Stimulated activated CD4-positive, alpha-beta T cell treated with anti-CD3 and anti-CD28 coated beads, TNF-alpha, amount 100 ng/mL, for 4 hours (primary cell): ENCODE measurements at places on chromosomes 12 and 14.

DNA sequence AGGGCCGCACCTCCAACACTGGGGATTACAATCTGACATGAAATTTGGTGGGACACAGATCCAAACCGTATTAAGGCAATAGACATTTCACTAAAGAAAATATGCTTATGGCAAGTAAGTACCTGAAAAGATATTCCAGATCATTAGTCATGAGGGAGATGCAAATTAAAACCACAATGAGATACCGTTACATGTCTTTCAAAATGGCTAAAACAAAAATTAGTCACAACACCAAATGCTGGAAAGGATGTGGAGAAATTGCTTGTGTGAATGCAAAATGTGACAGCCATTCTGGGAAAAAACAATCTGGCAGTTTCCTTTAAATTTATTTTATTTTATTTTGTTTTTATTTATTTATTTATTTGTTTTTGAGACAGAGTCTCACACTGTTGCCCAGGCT, 82.3 kb upstream of the PTGDR start:
- DNase-seq: no peak

- DNase-seq: no peak
These were observed 353.6 kb downstream of the LRFN5 start for GRCh38 chr14:41960281-41960680.

DNA sequence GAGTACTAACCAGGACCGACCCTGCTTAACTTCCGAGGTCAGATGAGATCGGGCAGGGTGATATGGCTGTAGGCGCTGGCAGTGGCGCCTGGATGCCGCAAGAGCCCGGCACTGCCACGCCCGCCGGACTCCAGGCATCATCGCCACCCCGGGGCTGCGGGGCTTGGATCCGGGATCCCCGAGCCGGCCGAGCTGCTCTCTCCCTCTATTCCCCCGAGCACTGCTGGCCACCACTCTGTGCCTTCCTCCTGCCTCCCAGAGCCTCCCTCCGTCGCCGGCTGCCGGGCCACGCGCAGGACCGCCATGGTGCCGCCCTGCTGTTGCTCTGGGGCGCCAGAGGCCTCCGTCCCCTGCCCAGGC, 153.2 kb upstream of the ALG10B start:
- DNase-seq: no peak

DNA sequence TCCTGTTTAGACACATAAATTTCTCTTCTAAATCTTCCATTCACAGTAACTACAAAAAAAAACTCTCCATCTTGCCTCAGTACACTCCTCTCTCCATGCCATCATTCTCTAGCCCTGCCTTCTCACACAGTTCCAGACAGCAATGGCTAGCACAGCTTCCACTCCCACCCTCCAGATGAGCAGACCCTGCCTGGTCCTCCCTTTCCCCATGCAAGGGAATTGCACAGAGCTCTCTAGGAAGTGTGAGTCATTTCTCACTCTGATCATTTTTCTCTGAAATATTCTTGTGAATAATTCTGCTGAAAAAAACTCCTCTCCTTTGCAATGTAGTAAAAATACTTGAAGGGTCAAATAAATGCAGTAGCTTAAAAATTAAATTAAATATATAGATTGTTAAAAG, 170.6 kb downstream of the BMP4 start:
- DNase-seq: no peak

GRCh38 chr12:10369557-10370415, 20.1 kb downstream of the KLRK1 start:
- DNase-seq: no peak

DNA sequence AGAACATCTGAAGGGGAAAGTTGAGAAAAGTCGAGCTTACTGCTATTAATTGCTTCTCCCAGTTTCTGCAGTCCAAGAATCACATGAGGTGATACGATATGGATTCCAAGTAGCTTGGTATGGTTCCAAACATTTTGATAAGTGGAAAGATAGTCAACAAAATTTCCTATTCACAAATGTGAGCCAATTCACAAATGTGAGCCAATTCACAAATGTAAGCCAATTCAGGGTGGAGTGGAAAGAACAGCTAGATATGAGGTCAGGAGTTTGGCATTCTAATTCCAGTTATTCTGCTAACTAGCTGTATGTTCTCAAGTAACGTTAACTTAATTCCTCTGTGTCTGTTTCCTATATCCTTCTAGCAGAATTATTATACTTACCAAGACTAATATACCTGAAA, 37.6 kb upstream of the DHRS4 start:
- no peak for DNase-seq

DNA sequence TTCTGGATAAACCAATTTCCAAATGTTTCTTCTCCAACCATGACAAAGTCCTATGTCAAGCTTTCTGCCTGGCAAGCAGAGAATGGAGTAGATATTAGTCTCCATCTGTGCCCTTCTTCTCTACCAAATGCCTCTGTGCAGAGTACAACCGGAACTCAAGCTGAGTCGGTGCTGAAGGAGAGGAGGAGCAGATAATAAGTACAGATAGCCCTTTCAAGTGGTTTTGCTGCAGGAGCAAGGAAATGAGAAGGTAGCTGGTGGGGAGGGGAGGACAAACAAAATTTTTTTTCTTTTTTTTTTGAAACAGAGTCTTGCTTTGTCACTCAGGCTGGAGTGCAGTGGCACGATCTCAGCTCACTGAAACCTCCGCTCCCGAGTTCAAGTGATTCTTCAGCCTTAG, 14.2 kb upstream of the HELB start:
- no peak for DNase-seq

DNA sequence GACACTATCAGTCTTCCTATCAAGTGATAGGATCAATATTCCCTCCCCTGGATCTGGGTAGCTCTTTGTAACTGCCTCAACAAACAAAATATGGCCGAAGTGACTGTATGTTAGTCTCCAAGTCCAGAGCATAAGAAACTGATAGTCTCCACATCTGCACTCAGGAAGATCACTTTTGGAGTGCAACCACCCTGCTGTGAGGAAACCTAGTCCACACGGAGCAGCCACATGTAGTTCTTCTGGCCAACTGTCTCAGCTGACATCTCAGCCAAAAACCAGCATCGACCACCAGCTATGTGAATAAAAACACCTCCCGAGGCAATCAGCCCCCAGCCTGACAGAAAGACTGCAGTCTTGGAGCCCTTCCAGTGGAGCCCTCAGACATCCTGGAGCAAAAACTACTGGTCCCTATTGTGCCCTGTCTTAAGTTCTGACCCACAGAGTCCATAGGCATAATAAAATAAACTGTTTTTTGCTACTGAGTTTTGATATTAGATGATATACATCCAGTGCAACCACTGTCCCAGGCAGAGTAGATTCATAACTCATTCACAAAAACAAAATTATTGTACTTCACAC, 143.8 kb downstream of the MED13L start:
- DNase-seq: no peak

DNA sequence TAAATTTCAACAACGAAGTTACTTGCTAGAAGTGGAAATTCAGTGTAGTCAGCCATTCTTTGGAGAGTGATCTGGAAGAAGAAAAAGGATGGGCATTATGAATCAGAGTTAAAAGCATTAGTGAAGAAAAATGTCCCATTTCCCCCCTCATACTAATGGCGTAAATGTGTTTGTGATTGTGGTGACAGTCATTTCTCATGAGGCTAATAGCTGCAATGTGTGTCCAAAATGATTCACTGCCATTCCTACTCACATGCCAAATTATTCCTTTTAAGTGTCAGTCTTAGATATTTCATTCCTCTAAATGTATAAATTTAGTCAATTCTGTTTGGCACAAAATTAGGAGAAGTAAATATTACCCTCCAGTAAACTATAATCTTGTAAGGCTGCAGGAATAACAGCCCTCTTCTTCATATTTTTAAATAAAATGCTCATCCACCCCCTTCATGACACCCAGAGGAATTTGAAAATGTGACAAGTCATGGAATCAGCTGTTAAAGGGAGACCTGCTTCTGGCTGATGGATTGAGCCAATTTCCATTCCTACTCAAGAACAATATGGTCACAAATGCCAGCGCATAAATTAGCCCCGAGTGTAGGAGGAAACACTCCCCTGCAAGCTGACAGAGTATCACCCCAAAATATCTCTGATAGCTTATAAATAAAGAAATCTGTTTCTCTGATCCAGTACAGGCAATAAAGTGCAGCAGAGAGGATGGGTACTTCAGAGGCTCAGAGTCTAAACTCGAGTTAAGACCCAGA, 912.3 kb upstream of the SEL1L start:
- DNase-seq: no peak

DNA sequence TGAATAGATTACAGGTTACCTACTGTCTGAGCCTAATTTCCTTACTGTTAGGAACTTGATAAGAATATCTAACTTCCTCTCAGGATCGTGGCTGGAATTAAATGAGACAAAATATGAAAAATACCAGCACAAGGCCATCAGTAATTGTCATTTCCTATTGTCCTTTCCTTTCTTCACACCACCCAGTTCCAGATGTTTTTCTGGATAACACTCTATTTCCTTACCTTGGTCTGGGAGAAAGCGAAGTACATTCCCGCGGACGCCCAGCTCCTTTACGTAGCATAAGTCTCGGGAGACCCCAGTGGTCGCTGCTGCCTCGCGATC, 376 bp downstream of the GDF3 start:
- no peak for DNase-seq

GRCh38 chr14:102508774-102509745, 516 bp downstream of the ANKRD9 start:
- no peak for DNase-seq

DNA sequence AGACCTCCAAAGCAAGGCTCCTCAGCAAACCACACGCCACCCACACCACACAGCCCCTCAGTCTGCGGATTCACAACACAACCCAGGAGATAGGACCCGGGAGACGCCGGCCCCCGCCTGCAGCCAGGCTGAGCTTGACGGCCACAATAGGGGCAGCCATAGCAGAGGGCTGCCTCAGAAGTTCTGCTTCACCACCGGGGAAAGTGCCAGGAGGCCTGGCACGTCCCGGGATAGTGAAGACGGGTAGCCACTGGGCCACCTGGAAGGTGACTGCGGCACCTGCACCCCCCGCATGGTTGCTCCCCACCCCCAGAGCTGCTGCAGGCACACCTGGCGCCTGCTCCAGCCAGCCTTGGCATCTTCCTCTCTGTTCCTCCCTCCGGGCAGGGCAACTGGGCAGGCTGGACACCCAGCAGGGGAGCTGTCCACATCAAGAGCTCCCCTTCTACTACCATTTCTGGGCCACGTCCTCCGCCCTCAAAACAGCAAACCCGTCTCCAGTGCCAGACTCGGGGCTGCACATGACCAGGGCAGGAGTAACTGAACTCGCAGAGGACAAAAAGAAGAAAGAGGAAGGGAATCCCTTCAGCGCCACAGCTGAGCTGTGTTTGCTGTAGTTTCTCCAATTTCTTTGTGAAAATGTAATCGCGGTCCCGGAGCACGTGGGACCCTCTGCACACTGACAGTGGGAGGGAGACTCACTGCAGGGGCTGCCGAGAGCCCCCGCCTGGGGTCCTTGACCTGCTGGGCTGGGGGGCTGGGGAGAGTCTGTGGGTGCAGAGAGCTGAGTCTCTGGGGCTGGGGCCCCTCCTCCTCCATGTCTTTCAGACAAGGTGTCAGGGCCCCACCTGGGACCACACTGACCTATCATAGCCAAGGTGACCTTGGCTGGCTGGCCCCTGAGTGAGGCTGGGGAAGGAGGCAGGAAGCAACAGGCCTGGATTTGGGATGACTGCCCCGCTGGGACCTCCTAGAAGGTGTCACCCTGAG, 74.2 kb upstream of the C14orf180 start:
- no peak for DNase-seq

- DNase-seq: no peak
These were observed 210.9 kb downstream of the EXOC5 start for GRCh38 chr14:57057803-57058202.

DNA sequence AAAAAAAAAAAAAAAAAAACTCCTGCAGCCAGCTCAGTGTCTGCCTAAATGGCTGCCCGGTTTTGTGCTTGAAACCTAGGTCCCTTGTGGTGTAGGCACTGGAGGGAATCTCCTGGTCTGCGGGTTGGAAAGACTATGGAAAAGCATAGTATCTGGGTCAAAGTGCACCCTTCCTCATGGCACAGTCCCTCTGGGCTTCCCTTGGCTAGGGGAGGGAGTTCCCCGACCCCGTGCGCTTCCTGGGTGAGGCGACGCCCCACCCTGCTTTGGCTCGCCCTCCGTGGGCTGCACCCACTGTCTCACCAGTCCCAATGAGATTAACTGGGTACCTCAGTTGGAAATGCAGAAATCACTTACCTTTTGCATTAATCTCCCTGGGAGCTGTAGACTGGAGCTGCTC, 14.3 kb downstream of the PTCSC3 start:
- DNase-seq: no peak

- DNase-seq: no peak
These were observed 23.0 kb downstream of the ZBTB39 start for GRCh38 chr12:56983386-56983785.

DNA sequence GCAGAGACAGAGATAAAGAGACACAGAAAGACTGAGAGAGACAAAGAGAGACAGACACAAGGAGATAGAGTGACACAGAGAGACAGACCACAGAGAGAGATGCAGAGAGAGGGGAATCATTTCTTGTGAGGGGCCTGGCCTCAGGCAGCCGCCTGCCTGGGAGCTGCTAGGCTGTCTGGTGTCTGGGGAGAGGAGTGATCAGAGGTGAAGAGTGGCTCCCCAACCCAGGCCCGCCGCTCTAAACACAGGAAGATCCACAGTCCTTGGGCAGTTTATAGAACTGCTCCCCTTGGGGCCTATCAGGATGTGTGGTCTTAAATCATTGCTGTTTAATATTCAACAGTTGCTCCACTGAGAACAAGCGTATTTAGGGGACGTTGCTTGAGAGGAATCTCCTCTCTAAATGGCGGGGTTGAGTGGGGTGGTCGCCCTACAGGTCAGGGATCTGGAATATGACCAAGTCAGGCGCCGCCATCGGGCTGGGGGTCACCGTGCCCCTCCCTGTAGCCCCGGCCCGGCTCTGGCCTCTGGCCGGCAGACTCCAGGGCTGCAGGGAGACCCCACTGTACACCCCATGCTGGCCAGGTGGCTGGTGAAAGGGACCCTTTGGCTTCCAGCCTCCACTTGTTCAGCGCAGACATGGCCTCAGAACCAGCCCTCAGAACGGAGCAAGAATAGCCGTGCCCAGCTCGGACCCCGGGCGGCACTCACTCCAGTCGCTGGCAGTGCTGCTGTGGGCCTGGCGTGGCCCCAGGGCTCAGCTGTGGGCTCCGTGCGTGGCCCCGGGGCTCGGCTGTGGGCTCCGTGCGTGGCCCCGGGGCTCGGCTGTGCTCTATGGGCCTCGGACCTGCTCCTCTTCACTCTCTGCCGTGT, 89.4 kb downstream of the GALNT9 start:
- no peak for DNase-seq

DNA sequence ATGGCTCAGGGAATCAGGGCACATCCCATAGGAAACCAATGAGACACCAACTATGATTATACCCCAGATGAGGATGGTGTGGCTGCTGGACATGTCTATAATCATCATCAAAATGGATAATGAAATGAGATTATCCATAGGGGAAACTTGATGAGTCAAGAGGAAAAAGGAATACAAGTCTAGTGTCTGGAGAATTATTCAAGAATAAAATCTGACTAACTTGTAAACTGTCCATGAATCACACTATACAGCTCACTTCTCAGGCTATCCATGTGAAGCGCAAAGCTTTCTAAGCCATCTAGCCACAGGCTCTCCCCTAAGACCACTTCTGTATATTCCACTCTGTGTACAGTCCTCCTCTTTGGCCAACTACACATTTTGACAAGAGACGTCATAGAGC, 52.5 kb downstream of the DUSP16 start:
- no peak for DNase-seq

- DNase-seq: no peak
These were observed 17.8 kb downstream of the OTUB2 start for GRCh38 chr14:94043756-94044475.

- no peak for DNase-seq
These were observed 6.4 kb upstream of the ALX1 start for GRCh38 chr12:85273381-85274314.

- DNase-seq: no peak
These were observed 250.2 kb downstream of the GPHN start for GRCh38 chr14:66758031-66758613.

- no peak for DNase-seq
These were observed 647.0 kb upstream of the MGAT4C start for GRCh38 chr12:86903159-86903558.
